Naive thymus-derived CD4-positive, alpha-beta T cell (primary cell): ENCODE measurements at places on chromosomes 13 and 19. TPM values are rescaled to one million over a fixed set of nuclear protein-coding genes. Genes with fewer than 3 reads are reported as not detected.
A peak's percentile ranks its signal among the peaks of the same experiment; 100 is the strongest.

DNA sequence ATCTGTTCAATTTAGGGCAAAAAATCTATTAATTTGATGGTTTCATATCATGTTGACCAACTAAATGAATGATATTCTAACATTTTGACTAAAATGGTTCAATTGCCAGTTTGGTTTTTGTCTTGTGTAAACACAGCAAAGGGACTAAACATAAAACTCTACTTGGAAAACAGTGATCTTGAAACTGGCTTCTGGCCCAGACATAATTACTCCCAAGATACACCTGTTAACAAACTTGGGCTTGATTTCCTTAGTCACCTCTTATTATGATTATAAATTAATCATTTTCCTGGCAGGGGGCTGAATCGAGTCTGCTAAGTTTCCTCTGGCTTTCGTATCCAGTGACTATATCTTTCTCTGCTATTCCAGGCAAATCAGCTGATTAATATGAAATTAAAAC lies 78.0 kb upstream of the OXGR1 start:
- no peaks in the 10 kb centered on the region for H3K36me3 ChIP-seq
- no peak for DNase-seq
- H3K4me3 ChIP-seq, result no peak overlapping the region
- H3K27ac ChIP-seq, result no peak overlapping the region

- H3K27ac ChIP-seq, result no peak within 1 kb of the TSS
- no peak for DNase-seq
- H3K36me3 ChIP-seq, result no peaks in the 10 kb centered on the region
- peak within 1 kb of the TSS; percentile 43 for H3K4me3 ChIP-seq
- H3K4me1 ChIP-seq, result no peaks in the 10 kb centered on the region
- H3K27me3 ChIP-seq, result no peaks in the 10 kb centered on the region
Observed at GRCh38 chr19:44643605-44644401, at the start of gene PVR. TSS of gene PVR (plus strand) at chr19:44643910. CDS start at chr19:44644097, 187 bp downstream.

DNA sequence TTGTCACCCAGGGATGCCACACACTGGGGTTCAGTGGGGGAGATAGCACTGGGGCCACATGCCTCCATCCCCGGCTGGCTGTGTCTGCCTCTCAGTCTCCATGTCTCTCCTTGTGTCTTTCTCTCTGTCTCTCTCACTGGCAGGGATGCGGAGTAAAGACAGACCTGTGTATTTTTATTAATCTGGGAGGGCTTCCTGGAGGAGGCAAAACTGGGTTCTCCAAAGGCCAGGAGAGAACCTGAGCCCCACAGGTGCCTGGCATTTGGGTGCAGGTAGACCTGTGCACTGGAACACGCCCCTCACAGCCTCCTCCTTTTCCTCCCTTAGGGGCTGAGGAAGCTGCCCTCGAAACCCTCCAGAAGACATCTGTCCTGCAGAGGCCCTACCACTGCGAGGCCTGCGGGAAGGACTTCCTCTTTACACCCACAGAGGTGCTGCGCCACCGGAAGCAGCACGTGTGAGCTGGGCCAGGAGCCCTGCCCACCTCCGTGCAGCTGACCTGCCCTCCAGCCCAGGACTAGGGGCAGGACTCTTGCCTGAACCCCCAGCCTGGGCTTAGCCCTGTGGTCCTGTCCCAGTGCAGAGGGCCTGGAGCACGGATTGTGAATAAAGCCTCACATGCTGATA lies 32.7 kb downstream of the DHX34 start:
- no peaks in the 10 kb centered on the region for H3K27me3 ChIP-seq
- no peak for DNase-seq
- no peak overlapping the region for H3K4me3 ChIP-seq

GRCh38 chr13:42820451-42820850 lies 39.1 kb downstream of the FAM216B start:
- DNase-seq, result no peak
- H3K4me1 ChIP-seq, result no peaks in the 10 kb centered on the region
- H3K27me3 ChIP-seq, result no peaks in the 10 kb centered on the region
- H3K36me3 ChIP-seq, result no peaks in the 10 kb centered on the region
- H3K4me3 ChIP-seq, result no peak overlapping the region

- H3K36me3 ChIP-seq, result no peaks in the 10 kb centered on the region
- H3K4me1 ChIP-seq, result peaks cover 3% of the 10 kb centered on the region
- H3K27ac ChIP-seq, result no peak overlapping the region
- no peaks in the 10 kb centered on the region for H3K27me3 ChIP-seq
Observed at GRCh38 chr19:36423925-36424324, 5.5 kb upstream of the ZFP82 start.

GRCh38 chr13:106696719-106697118 lies 128.8 kb upstream of the ARGLU1 start:
- H3K4me3 ChIP-seq, result no peak overlapping the region
- H3K36me3 ChIP-seq, result no peaks in the 10 kb centered on the region
- no peaks in the 10 kb centered on the region for H3K27me3 ChIP-seq
- H3K27ac ChIP-seq, result no peak overlapping the region
- DNase-seq, result no peak

METTL21C gene
- total RNA-seq, result not detected
